ENCODE measurements at places on chromosomes 7 and 10. TPM values are rescaled to one million over a fixed set of nuclear protein-coding genes. Genes with fewer than 3 reads are reported as not detected.

DNA sequence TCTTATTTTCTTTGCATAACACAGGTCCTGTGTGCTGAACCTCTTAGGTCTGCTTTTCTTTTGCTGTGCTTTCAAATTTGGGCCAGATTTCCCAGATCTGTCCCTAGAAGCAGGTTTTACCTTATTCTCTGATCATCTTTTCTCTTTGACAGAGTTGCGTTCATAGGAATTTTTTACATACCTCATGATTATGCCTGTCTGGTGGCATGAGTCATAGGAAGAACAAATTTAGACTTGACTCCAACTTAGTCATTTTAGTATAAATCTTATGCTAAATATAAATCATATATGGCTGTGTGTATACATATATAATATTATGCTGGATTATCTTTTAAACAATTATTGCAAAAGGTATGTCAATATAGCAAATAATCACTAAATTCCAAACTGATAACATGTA lies 1038.9 kb downstream of the GRM8 start:
- DNase-seq: no peak
- H3K27ac ChIP-seq: no peak overlapping the region
- no peak overlapping the region for H3K4me3 ChIP-seq
- no peaks in the 10 kb centered on the region for H3K27me3 ChIP-seq
- H3K4me1 ChIP-seq: no peaks in the 10 kb centered on the region

CPA4 gene
- 0.17 TPM for total RNA-seq

DNA sequence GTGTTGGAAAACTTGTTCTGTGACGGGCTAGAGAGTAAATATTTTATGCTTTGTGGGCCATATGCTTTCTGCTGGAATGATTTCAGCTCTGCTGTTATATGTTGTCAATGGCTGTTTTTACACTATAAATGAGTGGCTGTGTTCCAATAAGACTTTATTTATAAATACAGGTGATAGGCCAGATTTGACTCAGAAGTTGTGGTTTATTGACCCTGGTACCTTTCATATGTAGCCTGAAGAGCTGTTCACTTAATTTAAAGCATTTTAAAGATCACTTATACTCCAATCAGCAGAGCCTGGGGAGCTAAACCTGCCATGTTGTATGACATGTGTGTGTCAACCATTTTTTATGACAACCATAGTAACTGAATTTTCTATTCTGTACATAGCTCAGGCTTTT lies 9.1 kb upstream of the SSBP1 start:
- DNase-seq: no peak
- H3K36me3 ChIP-seq: no peaks in the 10 kb centered on the region
- no peak overlapping the region for H3K4me3 ChIP-seq
- H3K27ac ChIP-seq: no peak overlapping the region
- no peaks in the 10 kb centered on the region for H3K4me1 ChIP-seq

GRCh38 chr10:129622736-129623135 lies 155.7 kb downstream of the MGMT start:
- no peak for DNase-seq
- H3K4me3 ChIP-seq: no peak overlapping the region
- H3K4me1 ChIP-seq: no peaks in the 10 kb centered on the region

DNA sequence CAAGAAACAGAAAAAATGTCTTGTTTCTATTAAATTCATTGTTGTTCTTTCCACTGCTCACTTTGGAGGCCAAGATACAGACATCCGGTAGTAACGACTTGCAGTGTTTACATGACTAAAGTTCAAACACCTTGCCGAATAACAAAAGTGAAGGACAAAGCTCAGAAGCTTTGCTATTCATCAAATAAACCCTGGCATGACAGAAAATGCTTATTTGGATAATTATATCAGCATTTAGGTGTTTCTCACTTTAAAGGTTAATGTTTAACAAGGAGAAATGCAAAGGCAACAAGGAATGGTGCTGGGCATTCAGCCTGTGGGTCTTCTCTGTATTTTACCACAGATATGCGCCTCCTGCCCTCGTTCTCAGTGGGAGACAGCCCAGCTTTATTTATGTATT lies 5.4 kb upstream of the PTF1A start:
- no peak overlapping the region for H3K4me3 ChIP-seq
- H3K36me3 ChIP-seq: no peaks in the 10 kb centered on the region
- peaks cover 27% of the 10 kb centered on the region for H3K27me3 ChIP-seq
- peak; percentile 93 for DNase-seq
- peak overlapping the region; percentile 75 for H3K27ac ChIP-seq
- peaks cover 53% of the 10 kb centered on the region for H3K4me1 ChIP-seq

DNA sequence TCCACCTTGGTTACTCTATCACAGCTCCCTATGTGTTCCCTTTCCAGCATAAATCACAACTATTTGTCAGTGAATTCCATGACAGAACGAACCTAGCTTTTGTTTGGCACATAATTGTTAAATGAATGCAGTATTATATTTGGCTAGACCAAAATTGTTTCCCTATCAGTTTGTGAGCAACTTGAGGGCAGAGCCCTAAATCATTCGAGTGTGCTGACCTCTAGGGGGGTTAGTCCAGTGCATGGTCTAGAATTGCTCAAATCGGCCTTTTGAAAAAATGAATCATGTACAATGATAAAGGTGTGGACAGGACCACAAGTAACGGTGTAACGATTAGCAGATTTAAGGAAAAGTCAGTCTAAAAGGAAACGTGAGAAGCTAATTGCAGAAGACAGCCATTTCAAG lies 475 bp upstream of the NRBF2 start:
- H3K27me3 ChIP-seq: no peaks in the 10 kb centered on the region
- no peaks in the 10 kb centered on the region for H3K36me3 ChIP-seq
- no peak for DNase-seq

DNA sequence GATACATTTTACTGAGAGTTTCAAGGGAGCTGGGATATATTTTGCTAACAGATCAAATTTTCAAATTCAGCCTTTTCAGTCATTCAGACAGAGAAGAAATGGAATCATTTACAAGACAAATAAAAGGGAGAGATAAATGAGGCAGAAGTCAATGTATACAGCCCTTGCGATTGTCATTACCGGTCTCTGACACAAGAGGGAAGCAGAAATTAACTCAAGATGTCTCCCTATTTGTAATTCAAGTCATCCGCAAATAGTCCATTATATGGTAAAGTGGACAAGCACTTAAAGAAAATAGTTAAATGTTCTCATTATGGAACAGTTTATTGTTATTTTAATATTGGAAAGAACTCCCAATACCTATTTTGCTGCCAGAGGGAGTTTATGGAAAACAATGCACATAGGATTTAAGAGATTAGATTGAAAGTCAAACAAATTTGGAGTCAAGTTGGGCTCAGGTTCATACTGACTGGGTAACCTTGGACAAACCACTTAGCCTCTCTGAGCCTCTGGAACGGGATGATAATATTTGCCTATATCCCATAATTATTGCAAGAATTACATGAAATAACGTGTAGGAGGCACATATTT lies 89.3 kb upstream of the PRKCQ start:
- no peak overlapping the region for H3K27ac ChIP-seq
- no peaks in the 10 kb centered on the region for H3K36me3 ChIP-seq
- H3K4me3 ChIP-seq: no peak overlapping the region
- DNase-seq: peak; percentile 14
- H3K4me1 ChIP-seq: no peaks in the 10 kb centered on the region
- peaks cover 5% of the 10 kb centered on the region for H3K27me3 ChIP-seq

DNA sequence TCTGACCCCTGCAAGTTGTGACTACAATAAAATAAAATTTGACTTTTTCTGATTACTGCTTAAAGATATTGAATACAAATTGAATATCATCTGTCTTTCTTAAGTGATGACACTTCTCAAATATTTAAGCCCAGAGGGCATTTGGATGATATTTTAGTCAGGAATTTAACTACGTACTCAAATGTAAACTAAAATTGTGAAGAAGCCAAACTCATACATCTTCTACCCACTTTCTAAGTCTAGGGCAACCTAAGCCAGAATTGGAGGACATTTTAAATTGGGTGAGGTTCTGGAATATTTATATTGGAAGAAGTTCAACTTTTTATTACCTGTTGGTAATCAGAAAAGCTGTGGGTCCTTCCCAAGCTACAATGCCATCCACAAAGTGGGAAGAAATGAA lies 149.1 kb upstream of the WDR11 start:
- no peaks in the 10 kb centered on the region for H3K4me1 ChIP-seq
- DNase-seq: no peak
- no peaks in the 10 kb centered on the region for H3K27me3 ChIP-seq
- no peak overlapping the region for H3K27ac ChIP-seq

- H3K4me3 ChIP-seq: no peak overlapping the region
- H3K36me3 ChIP-seq: no peaks in the 10 kb centered on the region
- H3K27me3 ChIP-seq: no peaks in the 10 kb centered on the region
- peaks cover 6% of the 10 kb centered on the region for H3K4me1 ChIP-seq
These were observed 13.0 kb upstream of the KCNIP2 start for GRCh38 chr10:101856626-101857025.

DNA sequence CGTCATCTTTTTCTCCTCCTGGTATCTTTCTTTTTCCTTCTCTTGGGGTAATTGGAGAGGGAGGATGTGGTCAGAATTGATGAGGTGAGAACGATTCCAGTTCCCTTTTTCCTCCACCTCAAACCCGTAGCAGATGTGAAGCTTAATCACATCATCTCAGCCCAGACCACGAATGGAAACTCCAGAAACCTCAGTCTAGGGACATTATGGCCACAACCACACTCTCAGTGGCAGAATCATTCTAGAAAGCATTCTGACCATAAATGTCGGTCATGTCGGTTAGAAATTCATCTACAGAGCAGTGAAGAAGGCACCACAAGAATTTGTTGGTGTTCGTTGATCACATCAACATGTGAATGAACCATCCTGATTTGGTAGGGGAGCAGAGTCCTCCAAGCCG lies 78.7 kb downstream of the GATA3 start:
- no peak overlapping the region for H3K27ac ChIP-seq
- DNase-seq: no peak

TRPV5 gene
- total RNA-seq: not detected

DNA sequence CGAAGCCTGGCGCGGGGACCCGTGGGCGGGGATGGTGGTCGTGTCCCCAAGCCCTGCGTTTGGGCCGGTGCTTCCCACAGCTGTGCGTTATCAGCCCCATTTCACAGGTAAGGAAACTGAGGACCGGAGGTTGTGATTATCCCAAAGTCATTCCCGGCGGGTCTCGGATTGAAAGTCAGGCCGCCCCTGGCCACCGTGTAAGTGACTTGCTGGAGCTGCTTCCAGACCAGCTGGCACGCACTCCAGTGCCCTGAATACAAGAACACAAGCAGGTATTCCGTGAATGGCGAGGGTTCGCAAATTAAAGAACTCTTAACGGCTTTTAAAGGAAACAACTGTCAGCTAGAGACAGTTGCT lies 675 bp upstream of the ATE1 start:
- H3K4me3 ChIP-seq: peak overlapping the region; percentile 91
- DNase-seq: no peak
- peak overlapping the region; percentile 95 for H3K27ac ChIP-seq
- no peaks in the 10 kb centered on the region for H3K27me3 ChIP-seq
- H3K36me3 ChIP-seq: no peaks in the 10 kb centered on the region

DNA sequence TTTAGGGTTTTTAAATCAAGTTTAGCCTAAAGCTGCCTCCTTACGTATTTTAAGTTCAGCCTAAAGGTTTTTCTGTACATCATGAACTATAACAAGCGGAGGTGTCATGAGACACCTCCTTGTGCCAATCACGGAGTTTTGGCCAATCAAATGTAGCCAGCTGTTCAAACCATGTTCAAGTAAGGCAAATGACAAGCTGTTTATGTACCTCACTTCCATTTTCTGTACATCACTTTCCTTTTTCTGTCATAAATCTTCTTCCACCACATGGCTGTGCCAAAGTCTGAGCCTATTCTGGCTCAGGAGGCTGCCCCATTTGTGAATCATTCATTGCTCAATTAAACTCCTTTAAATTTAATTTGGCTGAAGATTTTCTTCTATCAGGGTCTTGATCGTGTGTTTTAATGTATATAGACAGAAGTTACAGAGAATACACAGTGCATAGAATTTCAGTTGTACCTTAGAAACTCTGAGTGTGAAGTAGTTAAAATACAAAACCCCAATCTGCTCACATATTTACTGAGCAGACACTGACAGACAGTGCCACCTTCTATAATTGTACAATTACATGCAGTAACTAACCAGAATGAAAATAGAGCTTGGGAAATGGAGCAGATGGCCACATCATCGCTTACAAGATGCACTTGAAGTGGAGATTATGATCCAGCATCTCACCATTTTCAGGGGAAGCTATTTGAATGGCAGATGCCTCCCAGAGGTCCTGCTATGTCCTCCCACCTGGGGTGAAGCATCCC lies 76.9 kb upstream of the LANCL2 start:
- H3K27ac ChIP-seq: no peak overlapping the region
- no peak for DNase-seq
- H3K36me3 ChIP-seq: no peaks in the 10 kb centered on the region

DNA sequence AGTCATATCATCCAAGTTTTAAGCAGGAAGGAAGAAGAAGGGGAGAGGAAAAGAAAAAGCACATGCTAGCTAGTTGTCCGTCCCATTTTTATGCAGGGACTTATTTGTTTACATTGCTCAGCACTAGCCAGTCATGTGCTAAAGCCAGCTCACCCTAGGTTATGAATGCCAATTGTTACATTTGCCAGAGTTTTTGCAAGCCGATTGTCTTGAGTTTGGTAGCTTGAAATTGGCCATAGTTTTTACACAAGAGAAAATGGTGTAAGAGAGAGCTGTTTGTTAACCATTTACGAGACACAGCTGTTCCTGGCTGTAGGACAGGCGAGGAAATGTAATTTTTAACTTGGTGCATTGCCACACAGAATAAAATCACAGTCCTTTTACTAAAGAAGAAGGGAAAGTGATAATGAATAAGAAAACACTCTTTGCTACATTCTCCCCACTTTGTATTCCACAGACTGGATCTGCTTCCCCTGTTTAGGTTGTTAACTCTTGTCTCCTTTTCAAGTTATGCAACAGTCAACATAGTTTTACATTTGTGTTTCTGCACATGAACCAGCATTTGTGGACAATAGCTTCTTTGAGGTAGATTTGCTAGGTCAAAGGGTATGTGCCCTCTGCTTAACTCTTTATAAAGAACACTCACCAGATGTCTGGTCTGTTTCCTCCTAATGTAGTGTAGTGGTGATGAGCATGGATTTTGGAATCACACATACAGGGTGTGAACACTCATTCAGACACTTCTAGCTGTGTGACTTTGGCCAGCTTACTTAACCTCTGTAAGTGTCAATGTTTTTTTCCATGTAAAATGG lies 357.2 kb downstream of the LRMDA start:
- DNase-seq: peak; percentile 94
- H3K4me3 ChIP-seq: peak overlapping the region; percentile 21
- H3K36me3 ChIP-seq: no peaks in the 10 kb centered on the region

- H3K27ac ChIP-seq: no peak overlapping the region
- no peak overlapping the region for H3K4me3 ChIP-seq
- H3K27me3 ChIP-seq: no peaks in the 10 kb centered on the region
- no peaks in the 10 kb centered on the region for H3K4me1 ChIP-seq
- no peak for DNase-seq
These were observed 6.4 kb downstream of the ACTA2 start for GRCh38 chr10:88946200-88946599.
